Astrocyte of the spinal cord (primary cell): ENCODE measurements at places on chromosomes 1 and 21.
A peak's percentile ranks its signal among the peaks of the same experiment; 100 is the strongest.

DNA sequence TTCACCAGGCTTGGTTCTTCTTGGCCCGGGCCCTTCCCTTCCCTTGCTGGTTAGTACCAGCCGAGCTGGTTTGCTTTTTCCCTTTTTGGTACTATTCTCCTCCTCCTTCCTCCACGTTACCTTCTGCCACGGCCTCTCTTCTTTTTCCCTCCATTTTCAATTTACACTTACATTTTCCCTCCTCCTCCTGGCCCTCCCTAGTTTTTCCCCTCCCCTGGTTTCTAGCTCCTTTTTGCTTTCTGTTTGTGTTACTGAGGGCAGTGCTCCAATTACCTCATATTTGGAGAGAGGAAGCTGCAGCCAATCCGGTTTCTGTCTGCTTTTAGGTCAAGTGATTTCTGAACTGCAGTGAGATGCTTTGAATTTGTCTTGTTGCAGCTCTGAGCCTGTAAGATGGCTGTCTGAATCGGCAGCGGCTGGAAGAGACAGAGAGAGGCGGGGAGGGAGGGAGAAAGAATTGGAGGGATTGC is 63.7 kb downstream of the MACF1 start:
- DNase-seq: peak; percentile 88

GRCh38 chr1:6459850-6460265 is 6.1 kb downstream of the TNFRSF25 start:
- no peak for DNase-seq

DNA sequence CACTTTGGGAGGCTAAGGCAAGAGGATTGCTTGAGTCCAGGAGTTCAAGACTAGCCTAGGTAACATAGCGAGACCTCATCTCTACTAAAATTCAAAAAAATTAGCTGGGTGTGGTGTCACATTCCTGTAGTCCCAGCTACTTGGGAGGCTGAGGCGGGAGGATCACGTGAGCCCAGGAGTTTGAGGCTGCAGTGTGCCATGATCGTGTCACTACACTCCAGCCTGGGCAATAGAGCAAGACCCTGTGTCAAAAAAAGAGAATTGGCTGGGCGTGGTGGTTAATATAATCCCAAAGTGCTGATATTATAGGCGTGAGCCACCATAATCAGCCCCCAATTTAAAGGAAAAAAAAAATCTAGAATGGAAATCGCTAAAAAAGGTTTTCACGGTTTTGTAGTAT is 7.0 kb downstream of the MACO1 start:
- DNase-seq: no peak

DNA sequence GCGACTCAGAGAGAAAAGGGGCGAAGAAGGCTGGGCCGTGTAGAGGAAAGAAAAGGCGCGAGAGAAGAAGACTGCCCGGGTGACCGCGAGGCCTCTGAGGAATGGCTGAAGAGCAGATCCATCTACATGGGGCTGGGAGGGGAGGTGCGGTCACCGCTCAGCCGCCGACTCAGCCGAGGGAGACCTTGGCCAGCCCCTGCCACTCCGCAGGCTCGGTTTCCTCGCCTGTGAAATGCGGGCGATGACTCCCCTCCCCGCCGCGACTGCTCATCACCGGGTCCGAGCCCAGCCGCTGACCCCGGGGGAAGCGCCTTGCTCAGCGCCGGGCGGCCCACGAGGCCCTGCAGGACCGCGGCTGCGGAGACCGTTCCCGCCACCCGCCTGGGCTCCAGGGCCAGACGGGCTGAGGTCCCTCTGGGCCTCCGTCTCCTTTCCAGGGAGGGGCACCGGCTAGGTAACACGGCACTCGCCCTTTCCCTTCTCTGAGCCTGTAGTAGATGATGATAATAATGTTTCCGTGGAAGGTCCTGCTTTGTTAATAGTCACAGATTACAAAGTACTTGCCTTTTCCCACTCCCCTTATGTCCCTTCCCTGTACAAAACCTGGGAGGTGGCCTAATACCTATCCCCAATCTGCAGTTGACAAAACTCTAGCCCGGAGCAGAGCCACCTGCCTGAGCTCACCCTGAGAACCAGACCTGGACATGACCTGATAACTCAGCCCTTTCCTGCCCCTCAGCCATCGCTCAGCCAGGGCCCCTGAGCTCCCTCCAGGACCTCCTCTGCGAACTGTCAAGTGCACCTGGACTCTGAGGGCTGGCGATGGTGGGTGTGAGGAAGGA is 1.6 kb upstream of the BSND start:
- peak; percentile 16 for DNase-seq

DNA sequence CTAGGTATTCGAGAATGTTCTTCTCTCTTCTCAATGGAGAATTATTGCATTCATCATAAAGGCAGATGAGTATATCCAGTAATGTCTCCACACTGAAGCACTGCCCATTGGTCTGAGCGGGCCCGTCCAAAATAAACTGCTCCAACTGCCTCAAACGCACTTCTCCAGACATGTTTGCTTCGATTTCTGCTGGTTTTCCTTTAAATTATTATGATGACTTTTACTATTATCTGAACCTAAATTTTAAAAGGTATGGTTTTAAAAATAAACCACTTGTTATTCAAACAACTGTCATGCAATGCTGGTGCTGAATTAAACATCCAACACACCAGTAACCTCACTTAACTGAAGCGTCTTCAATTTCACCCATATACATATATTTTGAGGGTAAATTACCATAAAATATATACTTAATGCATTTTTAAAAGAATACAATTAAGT is 1.3 kb downstream of the CDC42BPA start:
- peak; percentile 50 for DNase-seq

DNA sequence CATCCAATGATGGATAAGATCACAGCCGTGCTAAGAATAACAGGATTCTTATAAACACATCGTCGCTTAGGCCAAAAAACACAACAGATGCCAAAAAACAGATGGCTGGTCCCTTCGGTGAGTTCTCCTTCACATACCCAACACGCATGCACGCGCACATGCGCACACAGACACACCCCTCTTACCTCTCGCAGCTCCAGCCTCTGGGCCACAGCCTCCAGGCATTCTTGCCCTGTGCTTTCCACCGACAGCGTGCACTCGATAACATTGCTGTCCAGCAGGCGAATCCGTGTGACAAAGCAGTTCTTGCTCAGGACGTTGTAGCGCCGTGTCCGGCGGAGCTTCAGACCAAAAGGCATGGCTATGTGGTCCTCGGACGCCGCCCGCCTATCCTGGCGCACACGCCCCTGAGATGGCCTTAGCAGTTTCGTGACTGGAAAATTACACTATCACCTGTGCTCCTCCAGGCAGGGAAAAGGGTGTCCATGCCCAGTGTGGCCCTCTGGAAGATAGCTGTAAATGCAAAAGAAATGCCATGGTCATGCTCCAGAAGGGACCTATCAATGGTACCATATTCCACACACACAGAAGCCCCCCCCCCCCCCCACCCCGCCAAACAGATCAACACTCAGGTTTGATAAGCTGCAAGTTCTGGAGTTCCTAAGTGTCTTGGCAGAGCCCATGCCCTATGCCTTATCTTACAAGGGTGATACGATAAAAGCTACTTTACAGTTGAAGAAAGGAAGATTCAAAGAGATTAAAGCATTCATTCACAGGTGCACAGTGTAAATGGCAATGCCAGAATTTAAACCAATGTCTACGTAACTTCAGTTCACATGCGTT is 86.7 kb downstream of the PTPN14 start:
- DNase-seq: no peak

DNA sequence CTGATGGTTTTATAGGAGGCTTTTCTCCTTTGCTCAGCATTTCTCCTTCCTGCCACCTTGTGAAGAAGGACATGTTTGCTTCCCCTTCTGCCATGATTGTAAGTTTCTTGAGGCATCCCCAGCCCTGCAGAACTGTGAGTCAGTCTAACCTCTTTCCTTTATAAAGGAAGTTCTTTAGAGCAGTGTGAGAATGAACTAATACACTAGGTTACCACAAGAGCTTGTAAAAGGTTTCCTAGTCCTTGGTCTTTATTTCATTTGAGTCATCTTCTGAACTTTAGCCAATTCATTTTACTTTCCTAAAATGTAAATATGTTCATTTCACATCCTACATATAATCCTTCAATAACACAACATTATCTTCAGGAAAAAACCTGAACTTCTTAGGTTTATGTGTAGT is 365.3 kb downstream of the HHIPL2 start:
- DNase-seq: no peak
